ENCODE measurements at places on chromosomes 5 and 9.
A peak's percentile ranks its signal among the peaks of the same experiment; 100 is the strongest.

- no peak for DNase-seq
Observed at GRCh38 chr5:65244031-65244430, 237.7 kb downstream of the ADAMTS6 start.

DNA sequence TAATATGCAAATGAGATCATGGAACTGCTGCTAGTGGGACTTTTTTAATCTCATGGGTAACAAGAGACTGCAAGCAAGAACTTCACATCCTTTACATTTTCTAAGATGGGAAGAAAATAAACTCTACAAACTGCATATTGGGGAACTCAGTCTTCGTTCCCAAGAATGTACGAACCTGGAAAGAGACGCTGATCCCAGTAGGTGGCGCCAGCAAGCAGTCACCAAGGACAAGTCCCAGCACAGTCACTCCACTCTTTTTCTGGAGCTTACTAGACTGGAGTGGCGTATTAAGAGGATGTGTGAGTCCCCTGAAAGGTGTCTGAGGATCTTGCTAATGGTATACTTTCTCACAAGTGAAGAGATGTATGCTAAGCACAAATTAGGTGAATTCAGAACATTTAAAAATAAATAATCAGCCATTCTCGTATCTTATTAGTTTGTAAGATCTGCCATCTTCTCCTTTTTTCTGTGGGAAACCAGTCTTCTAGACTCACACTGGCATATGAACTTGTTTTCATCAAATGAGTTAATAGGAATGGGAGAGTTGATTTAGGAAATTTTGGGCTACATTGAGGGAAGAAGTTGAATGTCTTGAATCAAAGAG, 16.0 kb upstream of the PUM3 start:
- DNase-seq, result peak; percentile 27

DNA sequence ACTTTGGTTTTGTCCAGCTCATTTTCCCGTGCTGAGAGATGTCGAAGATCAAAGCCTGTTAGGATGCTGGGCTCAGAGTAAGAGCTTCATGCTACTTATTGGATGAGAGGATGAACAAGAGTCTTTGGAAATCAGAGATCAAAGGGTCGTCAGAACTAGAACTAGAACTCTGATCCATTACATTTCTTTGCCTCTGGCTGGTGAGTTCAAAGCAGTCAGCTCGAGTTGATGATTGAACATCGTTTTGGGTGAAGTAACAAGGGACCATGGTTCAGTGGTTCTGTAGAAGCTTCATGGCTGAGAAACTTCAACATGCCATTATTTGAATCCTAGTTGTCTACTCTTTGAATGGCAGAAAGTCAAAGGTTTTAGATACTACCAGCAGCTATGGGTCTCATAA, 320.3 kb downstream of the ARHGEF28 start:
- DNase-seq, result no peak

DNA sequence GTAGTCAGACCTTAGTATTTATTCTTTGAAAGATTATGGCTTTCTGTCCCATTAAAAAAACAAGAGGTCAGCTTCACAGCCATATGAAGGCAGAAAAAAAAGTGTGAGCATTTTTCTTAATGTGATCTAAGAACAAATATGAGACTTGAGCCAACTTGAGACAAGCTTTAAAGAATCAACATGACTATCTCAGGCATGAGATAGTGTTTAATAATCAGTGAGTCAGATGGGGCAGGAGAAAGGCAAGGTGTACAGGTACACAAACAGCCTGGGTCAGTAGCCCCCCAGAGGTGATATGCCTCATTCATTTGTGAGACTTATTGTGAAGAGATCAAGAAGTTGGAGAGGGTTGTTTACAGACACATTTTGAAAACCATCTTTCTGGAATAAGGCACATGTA, 83.6 kb downstream of the GDNF start:
- no peak for DNase-seq

GRCh38 chr9:13863112-13863511, 450.8 kb downstream of the NFIB start:
- DNase-seq, result no peak

- no peak for DNase-seq
Observed at GRCh38 chr9:23764219-23764618, 61.8 kb downstream of the ELAVL2 start.

DNA sequence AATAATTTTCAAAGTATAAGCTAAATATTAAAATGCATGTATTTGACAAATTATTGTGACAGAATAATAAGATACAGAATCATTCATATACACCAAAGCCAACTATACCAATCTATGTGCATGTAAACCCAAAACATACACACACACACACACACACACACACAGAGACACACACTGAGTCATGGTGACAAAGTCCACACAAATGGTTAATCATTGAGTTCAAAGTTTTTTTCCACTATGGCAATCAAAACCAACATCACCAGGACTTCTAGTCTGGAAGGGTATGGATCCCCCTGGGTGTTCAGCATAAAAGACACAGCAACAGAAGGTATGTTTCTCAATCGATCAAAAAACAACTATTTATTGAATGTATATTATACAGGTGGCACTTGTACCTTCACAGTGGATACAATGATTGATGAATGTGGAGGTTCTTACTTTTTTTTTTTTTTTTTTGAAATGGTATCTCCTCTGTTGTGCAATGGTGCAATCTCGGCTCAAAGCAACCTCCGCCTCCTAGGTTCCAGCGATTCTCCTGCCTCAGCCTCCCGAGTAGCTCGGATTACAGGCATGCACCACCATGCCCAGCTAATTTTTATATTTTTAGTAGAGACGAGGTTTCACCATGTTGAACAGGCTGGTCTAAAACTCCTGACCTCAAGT, 137.0 kb downstream of the PDE4D start:
- no peak for DNase-seq

GRCh38 chr5:140189977-140190871, 15.2 kb downstream of the CYSTM1 start:
- DNase-seq, result no peak

DNA sequence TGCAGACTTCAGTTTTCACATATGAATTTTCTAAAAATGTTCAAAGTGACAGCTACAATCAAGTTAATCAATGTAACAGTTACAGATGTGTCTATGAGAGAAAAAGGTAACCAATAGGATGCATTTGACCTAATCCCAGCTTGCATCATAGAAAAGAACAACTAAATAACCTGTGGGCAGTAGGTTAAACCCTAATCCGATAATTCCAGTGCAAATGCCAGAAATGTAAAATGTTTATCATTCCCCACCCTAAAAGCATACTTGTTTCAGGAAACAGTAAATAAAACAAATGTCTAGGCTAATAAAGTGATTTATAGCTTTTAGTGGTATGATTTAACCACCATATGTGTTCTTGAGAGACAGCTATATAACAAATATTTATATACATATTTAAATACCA, 592.6 kb downstream of the PRELID2 start:
- DNase-seq, result no peak

DNA sequence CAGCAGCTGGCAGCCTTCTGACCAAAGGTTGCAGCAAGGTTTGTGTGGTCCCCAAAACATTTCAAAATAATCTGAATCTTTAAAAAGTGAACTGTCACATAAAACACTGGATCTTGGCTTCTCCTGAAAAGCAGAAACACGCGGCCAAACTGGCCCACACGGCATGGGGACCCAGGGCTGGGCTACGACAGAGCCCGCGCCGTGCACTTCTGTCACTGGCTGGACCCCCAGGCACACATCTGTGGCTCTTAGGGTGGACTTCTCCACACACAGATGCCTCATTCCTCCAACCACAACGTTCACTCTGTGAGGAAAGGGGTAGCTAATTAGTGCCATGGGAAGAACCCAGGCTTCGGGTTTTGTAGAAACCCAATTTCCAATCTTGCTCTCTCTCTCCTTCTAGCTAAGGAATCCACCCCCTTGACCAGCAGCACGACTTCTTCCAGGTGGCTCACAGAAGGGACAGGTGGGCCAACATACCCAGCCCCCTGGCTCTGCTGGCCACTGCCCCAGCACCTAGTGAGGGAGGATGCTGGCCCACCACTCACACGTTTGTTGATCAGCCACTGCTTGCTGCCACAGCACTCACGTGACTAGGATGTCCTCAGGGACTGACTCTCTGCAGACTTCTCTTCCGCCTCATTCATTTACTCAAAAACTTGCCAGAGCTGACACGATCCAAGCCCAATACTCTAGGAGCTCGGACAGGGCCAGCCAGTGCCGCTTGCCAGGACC, 17.9 kb downstream of the LMAN2 start:
- DNase-seq, result no peak

DNA sequence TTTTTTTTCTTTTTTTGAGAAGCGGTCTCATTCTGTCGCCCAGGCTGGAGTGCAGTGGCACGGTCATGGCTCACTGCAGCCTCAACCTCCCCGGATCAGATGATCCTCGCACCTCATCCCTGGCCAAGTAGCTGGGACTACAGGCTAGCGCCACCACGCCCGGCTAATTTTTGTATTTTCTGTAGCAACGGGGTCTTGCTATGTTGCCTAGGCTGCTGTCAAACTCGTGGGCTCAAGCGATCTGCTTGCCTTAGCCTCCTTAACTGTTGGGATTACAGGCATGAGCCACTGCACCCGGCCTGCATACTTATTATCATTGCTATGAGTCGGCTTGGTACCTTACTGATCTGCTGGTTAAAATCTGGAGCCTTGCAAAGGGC, 790 bp upstream of the IARS1 start:
- no peak for DNase-seq

GRCh38 chr5:74392711-74393351, 247.7 kb downstream of the ENC1 start:
- no peak for DNase-seq

GRCh38 chr5:11528720-11529119, 375.5 kb downstream of the CTNND2 start:
- no peak for DNase-seq

- DNase-seq, result no peak
Observed at GRCh38 chr5:59829386-59829785, 64.1 kb downstream of the PDE4D start.

- DNase-seq, result no peak
Observed at GRCh38 chr5:44574678-44575077, 185.5 kb upstream of the FGF10 start.

GRCh38 chr5:18984559-18985080, 1003.4 kb downstream of the CDH18 start:
- no peak for DNase-seq

GRCh38 chr9:114109124-114109523, 10.0 kb upstream of the KIF12 start:
- no peak for DNase-seq

DNA sequence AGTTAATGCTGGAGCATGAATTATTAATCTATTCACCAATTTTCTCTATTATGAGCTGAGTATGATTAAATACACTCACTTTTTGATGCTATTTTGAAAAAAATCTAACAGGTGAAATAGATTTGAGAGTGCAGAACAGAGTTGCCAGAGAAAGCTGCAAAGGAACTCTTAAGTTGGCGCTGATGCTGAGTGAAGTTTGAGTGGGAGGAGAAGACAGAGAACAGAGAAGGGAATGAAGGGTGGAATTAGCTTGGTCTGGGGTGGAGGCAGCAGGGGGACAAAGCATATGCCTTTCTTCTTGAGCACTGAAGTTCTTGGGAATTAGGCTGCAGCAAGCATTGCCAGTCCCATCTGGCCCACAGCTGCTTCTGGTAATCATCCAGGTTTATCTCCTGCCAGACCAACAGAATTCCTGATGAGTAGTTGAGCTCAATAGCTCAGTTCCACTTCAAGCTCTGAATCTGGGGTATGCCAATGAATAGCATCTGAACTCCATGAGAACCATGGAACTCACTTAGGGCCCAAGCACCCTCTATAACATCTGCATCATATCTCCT, 290.1 kb downstream of the HINT1 start:
- no peak for DNase-seq

DNA sequence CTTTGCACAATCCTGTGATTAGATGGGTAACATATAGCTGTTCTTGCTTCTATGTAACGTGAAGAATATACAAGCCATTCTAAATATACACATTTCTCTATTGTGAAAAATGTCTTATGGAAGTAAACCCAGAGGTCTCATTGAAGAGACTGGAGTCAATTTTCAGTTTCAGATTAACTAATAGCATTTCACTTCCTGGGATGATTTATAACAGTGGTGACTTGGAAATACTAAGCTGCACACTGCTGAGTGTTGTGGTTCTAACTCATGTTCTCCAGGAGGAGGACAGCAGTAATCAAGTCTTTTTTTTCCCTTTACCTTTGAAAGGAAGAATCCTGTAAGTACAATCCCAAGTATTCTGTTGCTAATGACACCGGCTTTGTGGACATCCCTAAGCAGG, 3.3 kb downstream of the CTSL start:
- DNase-seq, result no peak

GRCh38 chr9:89219637-89220036, 41.0 kb upstream of the SHC3 start:
- DNase-seq, result no peak

GRCh38 chr9:128102861-128103588, 24.5 kb downstream of the PTGES2 start:
- DNase-seq, result no peak

GRCh38 chr9:38619556-38620447, 594 bp downstream of the ANKRD18A start:
- peak; percentile 46 for DNase-seq

DNA sequence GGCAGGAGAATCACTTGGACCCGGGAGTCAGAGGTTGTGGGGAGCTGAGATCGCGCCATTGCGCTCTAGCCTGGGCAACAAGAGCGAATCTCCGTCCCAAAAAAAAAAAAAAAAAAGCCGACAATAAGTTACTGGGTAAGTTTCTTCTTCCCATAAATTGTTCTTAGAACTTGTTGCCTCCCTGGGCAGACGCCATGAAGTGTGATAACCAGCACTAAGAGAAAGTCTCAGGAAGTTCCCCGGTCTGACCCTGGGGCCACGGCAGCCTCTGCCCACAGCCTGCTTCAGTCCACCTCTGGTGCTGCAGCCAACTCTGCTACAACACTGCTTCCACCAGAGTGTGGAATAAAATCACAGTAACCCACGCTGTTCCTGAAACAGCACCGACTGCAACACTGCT, 19.1 kb downstream of the LPCAT1 start:
- no peak for DNase-seq

- no peak for DNase-seq
Observed at GRCh38 chr5:95761771-95762651, 30.9 kb downstream of the RHOBTB3 start.

GRCh38 chr5:56900858-56901578, 8.4 kb upstream of the SETD9 start:
- peak; percentile 3 for DNase-seq

DNA sequence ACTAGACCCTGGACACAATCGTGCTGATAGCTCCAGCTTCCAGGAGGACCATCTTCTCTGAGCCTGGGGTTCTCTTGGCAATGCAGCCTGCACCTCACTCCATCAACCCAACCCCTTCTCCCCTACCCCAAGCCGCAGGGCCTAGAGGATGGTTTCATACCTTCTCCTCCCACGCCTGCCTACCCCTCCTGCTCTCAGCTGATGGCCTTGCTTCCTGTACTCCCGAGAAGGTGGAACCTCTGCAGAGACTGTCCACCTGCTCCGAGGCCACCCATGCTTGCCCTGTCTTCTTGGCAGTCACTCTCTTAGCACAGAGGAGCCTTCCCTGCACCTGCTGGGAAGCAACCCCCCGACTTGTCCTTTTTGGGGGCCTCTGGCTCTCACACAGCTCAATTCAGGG, 241.9 kb downstream of the IRX2 start:
- DNase-seq, result no peak
